ENCODE measurements at places on chromosomes 4 and X. TPM values are rescaled to one million over a fixed set of nuclear protein-coding genes. Genes with fewer than 3 reads are reported as not detected.

- DNase-seq: no peak
Measured at GRCh38 chr4:89334311-89334710, 26.7 kb upstream of the GPRIN3 start.

DNA sequence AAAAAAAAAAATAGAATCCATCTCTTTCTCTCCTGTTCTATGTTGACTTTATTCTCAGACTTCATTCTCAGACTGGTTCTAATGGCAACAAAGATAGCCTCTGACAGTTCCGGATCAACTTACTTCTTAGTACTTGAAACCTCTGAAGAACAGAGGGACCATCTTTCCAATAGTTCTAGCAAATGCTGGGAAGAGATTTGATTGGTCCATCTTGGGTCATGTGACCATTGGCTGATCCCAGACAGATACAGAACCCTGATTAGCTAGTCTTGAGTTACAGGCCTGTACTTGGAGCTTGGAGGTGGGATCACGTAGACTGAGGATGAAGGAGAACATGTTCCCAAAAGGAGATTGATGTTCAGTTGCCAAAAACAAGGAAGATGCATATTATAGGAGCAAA lies 66.9 kb upstream of the STIM2 start:
- no peak for DNase-seq

Gene GPRASP2
- 23.5 TPM for total RNA-seq

Gene SPANXA2
- total RNA-seq: not detected
